ENCODE measurements at places on chromosomes 3 and 15.

DNA sequence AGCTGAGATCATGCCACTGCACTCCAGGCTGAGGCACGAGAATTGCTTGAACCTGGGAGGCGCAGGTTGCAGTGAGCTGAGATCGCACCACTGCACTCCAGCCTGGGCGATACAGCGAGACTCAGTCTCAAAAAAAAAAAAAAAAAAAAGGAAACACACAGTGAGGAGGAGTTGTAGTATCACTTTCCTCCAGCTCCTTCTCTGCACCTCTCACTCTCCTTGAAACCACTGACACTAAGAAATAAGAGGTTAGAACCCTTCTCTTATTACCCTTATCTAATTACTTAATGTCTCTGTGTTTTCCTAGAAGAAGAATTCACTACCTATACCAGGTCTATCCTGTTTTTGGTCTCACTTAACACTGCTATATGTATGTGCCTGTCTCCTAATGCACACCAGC lies 31.7 kb downstream of the RAB27A start:
- DNase-seq: peak; percentile 62

DNA sequence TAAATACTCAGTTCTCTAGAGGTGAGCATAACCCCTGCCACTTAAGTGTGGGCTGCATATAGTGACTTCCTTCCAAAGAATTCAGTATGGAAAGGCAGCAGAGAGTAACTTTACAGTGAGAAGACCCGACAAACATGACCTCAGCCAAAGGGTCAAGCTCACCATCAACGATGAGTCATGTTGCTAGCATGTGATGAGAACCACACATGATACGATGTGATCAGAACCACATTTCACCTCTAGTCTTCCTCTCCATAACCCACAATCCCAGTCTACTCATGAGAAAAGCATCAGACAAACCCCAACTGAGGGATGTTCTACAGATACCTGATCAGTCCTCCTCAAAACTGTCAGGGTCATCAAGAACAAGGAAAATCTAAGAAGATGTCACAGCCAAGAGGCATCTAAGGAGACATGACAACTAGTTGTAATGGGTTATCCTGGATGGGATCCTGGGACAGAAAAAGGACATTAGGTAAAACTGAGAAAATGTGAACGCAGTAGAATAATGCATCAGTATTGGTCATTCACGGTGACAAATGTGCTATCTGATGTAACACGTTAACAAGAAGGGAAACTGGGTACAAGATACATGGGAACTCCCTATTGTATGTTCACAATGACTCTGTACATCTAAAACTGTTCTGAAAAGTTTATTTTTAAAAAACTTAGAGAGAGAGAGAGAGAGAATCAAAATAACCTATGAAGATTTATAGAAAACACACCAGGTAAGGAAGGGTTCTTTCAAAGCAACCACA lies 28.3 kb downstream of the SEC61A1 start:
- DNase-seq: no peak

- no peak for DNase-seq
These were observed 270.8 kb downstream of the UACA start for GRCh38 chr15:70492240-70493177.

- no peak for DNase-seq
These were observed 54.5 kb downstream of the ST3GAL6 start for GRCh38 chr3:98817547-98818041.

DNA sequence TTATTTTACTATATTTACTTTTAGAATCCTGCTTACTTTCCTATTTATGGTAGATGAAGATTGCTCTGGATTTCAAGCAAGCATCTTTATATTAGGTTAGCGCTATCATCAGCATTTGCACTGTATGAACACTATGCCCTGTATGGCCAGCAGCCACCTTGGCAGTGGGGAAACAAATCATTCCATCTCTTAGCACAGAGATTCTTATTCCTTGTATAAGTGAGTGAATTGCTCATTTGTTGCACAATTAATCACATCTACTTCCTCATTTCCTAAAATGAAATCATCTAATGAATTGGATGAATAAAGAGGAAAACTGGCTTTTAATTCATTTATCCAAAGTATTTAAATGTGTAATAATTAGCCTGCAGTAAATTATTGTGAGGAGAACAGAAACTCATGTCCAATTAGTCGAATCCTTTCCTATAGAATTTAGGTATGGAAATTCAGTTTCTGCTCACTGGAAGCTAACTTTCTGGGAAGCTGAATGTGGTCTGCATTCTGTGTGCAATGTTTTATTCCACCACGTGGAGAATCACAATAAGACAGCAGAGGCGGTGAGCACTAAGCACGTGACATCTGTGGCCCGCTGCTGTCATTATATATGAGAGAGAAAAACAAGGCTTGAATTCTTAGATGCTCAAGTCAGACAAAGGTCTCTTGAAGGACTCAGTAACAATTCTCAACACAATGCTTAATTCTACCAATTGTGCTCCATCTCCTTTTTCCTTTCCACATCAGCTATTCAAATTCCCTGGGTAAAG lies 93.4 kb downstream of the PEX5L start:
- no peak for DNase-seq

GRCh38 chr3:127625821-127626220 lies 3.2 kb upstream of the PODXL2 start:
- no peak for DNase-seq

DNA sequence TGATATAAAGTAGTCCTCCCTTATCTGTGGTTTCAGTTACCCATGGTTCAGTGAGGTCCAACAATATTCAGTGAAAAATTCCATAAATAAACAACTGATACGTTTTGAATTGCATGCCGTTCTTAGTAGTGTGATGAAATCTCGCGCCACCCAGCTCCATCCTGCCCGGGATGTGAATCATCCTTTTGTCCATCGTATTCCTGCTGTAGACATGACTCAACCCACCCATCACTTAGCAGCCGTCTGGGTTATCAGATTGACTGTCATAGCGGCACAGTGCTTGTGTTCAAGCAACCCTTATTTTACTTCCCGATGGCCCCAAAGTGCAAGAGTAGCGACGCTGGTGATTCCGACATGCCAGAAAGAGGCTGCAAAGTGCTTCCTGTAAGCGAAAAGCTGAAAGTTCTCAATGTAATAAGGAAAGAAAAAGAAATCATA lies 48.0 kb upstream of the MEX3B start:
- DNase-seq: no peak
